ENCODE measurements at places on chromosomes 11 and 22.

- DNase-seq = no peak
Observed at GRCh38 chr11:104130161-104130560, 33.8 kb downstream of the PDGFD start.

DNA sequence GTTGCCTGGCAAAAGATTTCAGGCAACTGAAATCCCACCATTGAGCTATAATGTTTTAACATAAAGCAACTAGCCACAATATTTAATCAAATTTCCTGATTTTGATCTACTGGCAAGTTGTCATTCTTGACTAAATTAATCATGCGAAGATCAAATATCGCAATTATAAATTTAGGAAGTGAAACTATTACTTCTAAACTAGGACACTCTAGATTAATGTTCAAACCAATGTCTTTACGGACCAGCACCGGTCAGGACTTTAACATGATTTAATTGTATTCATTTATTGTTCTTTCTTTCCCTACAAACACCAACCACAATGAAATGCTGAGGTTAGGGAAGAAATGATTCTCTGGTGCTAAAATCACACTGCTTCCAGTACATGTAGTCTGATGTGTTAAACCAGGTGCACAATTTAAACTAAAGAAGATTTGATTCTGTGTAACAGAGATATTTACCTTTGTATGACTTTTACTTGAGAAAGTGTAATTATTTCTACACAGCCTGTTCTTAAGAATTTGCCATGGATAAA lies 14.9 kb downstream of the GAS2 start:
- DNase-seq = no peak

DNA sequence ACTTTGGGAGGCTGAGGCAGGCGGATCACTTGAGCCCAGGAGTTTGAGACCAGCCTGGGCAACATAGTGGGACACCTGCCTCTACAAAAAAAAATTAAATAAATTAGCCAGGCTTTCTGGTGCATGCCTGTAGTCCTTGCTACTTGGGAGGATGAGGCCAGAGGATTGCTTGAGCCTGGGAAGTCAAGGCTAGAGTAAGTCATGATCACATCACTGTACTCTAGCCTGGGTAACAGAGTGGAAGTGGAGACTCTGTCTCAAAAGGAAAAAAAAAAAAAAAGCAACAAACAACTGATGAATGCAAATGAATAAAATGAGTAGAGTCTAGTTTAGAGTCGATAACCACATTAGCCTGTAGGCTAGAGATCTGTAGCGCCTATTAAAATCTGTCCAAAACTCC lies 3.9 kb upstream of the BCL2L13 start:
- DNase-seq = peak; percentile 5

- peak; percentile 5 for DNase-seq
Observed at GRCh38 chr22:40654522-40655167, 18.1 kb upstream of the MRTFA start.

- DNase-seq = no peak
Observed at GRCh38 chr11:115144914-115145313, 359.3 kb downstream of the CADM1 start.

DNA sequence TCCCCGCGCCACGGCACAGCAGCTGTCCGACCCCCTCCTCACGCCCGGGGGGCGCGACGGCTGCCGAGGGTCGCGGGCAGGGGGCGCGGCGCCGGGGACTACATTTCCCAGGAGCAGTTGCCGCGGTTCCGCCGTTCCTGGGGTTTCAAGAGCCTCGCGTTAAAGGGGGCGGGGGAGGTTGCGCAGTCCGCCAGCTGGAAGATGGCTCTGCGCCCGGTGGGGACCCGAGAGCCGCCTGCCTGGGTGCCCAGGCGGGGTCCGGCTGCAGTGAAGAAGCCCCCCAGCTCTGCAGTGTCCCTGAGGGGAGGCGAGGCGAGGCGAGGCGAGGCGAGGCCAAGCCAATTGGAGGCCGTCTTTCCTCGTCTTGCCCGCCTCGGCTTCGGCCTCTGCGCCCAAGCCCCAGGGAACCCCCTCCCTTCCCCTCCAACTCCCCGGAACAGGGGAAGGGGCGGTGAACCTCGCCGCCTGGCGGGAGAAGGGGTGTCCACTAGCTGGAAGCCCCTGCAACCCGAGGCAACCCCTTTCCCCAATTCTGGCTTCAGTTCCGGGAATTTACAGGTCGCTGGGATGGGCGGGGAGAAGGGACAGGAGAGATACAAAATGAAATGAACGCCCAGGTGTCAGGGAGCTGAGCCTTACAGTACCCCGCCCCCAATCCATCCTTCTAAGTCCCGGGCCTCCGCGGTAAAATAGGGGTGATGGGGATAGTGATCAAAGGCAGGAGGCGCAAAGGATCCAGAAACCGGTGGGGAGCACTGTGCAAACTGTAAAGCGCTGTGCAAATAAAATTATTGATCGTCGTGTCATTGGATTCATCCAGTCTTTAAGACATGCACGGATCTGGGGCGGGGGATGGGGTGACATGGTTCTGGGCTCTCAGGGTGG lies 5.2 kb upstream of the GCAT start:
- no peak for DNase-seq

GRCh38 chr11:2268729-2269600 lies 1.4 kb downstream of the ASCL2 start:
- no peak for DNase-seq

GRCh38 chr11:44016131-44016530 lies 31.6 kb upstream of the ACCSL start:
- peak; percentile 57 for DNase-seq

DNA sequence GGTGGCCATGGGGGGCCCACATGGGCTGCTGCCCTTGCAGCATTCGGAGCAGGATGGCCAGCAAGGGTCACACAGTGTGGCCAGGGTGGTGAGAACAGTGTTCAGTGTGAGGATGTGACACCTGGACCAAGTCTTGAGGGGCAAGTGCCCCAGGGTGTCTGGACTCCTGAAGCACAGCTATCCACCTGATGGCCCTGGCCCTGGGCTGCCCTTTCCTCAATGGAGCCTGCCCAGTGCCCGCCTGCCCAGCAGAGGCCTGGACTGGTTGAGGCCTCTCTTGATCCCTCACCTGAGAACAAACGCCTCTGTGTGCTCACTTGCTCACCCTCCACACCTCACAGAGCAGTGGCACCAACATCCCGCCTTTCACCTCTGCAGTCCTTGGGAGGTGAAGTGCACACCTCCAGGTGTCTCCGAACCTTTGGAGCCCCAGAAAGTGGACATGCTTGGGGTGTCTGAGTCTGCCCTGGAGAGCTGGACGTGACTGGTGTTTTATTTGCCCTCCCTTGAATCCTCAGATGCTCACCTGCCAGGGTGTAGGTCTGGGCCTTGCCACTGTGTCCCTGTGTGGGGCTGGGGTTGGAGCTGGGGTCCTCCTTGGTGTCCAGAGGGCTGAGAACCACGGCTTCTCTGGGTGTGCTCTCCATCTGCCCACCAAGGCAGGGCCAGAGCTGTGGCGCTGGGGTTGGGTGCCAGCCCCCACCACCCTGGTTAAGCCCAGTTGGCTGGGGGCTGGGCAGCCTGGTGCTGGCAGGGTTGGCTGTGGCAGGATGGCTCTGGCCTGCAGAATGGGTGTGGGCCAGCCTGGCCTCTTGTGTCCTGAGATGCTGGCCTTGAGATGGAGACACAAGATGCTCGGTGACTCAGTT lies 3.8 kb upstream of the MUC2 start:
- DNase-seq = no peak

- no peak for DNase-seq
Observed at GRCh38 chr11:97973352-97973857, 1047.3 kb upstream of the CNTN5 start.

- peak; percentile 40 for DNase-seq
Observed at GRCh38 chr11:13140873-13141655, 131.9 kb downstream of the RASSF10 start.

DNA sequence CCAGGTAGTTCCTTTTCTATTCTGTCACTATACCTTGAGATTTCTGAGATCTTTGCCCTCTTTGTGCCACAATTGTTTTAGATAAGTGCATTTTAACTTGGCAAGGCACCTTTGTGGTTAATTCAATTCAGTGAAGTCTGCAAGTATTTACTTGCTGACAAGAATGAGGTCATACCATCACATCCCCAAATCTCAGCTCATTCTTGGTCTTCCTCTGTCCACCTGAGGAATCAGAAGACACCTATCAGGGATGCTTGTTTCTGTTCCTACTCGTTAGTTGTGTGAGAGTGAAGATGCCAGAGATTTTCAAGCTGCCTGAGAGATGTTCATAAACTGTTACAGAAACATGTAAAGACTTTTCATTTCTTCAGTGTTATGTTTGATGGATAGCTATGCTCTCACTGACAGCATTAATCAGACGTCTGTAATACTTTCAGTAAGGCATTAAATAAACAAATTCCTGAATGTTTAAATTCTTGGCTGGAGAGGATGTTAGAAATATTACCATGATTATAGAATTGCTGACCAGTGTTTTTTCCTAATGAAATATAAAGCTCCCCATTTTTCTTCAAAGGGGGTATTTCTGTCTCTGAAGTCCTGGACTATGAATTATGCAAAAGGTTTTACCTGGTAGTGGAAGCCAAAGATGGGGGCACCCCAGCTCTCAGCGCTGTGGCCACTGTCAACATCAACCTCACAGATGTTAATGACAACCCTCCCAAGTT lies 135.0 kb upstream of the MTNR1B start:
- DNase-seq = no peak

GRCh38 chr11:17541330-17541885 lies 2.8 kb downstream of the USH1C start:
- no peak for DNase-seq

- no peak for DNase-seq
Observed at GRCh38 chr22:35085621-35086020, 19.7 kb downstream of the ISX start.

GRCh38 chr11:47257517-47258316 lies at the start of gene NR1H3:
NR1H3 (plus strand) TSS chr11:47257996; CDS start chr11:47259217, 1,221 bp downstream.
- DNase-seq = peak; percentile 21

GRCh38 chr11:132101881-132102280 lies 731.5 kb downstream of the NTM start:
- no peak for DNase-seq

Data from T1000 (cell line).